ENCODE measurements at places on chromosomes 4 and X. TPM values are rescaled to one million over a fixed set of nuclear protein-coding genes. Genes with fewer than 3 reads are reported as not detected.

S100P gene
- total RNA-seq: 0.19 TPM

NPY1R gene
- total RNA-seq: 5.9 TPM

RRH gene
- total RNA-seq: 1.0 TPM

DNA sequence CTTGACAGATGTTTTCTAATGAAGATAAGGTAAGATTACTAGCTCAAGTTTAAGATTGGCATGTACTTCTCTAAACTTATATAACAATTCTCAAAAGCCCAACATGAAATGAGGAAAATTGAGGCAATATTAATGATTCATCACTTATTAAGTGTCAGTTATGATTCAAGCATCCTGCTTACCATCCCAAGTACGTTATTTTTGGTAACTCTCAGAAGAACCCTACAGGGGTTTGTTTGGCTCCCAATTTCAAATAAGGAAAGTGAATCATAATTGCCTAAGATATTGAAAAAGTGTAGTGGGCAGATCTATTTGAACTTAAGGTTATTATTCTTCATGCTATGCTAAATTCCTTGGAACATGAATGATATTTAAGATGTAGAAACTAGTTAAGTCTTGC is 387.9 kb upstream of the TENM3 start:
- no peak for DNase-seq

DNA sequence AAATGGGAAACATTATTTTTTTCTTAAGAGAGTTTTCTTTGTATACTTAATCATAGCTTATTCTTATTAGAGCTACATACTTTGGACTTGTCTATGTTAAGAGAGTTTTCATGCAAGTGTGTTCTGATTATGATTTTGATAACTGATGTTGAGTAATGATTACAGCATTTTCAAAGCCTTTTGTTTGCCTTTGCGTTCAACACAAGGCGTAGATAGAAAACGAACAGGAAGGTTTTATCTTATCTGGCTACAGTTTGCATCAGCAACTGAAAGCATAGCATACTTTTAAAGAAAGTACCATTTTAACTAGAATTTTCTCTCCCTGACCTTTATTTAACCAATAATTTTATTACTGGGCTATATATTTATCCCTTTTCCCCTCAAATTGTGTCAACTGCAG is 51.6 kb upstream of the PDLIM5 start:
- DNase-seq: no peak

GRCh38 chr4:150098214-150098613 is 20.0 kb downstream of the DCLK2 start:
- no peak for DNase-seq

DNA sequence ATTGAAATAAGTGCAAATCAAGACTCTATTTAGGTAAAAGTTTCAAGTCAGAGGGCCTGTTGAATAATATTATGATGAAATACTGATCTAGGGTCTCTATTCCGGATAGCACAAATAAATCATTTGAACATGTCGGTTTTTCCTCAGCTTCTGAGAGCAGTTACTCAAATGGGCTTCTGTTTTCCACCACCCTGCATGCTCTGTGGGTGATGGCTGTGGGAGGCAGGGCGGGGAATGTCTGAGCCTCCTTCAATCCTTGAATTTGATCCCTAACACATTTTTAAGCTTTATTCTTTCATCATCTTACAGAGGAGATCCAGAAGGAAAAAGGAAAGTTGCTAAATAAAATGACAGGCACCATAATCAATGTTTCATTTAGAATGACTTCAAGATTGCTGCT is 8.5 kb downstream of the UNC5C start:
- DNase-seq: no peak

- peak; percentile 79 for DNase-seq
Observed at GRCh38 chr4:41661442-41662076, 87.0 kb downstream of the PHOX2B start.
